ENCODE measurements at places on chromosomes 6 and 20.

GRCh38 chr6:636488-636887 is 20.4 kb downstream of the HUS1B start:
- no peak for DNase-seq

DNA sequence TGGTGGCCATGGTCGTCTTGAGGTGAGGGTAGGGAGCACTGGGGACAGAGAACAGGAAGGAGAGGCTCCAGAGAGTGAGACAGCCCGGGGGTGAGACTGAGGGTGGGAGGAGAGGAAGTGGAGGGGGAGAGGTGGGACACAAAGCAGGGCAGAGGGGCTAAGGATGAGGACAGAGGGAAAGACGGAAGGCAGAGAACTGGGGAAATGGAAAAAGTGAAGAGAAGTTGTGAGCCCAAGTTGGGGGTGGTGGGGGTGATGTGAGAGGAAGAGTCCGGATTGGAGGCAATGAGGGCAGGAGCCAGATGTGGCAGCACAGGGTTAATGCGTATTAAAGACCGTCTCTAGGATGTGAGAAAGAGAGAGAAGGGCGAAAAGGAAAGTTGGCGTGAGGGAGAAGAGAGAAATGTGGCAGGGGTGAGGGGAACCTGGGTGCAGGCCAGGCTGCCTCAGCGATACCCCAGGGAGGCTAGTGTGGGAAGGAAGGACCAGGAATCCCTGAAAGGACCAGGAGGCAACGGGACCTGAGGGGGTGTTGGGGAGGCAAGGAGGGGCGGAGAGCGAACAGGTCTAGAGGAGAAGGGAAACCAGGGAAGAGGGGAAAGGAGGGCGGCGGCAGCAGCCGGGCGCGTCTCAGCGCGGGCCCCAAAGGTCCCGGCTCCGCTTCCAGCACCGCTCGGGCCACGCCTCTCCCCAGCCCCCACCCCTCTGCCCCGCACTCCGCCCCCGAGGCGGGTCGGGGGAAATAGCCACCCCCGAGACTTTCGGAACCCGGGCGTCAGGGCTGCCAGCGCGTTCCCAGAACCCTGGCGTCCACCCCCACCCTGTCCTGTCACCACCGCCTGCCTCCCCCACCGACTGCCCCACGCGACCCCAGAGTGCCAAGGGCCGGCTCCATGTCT is at the start of gene PPP1R18:
PPP1R18 (minus strand) TSS at position 637 of the 899 bp plus-strand sequence; CDS start at position 10, 627 bp downstream.
- peak; percentile 76 for DNase-seq

GRCh38 chr6:43173591-43174262 is 2.7 kb downstream of the SRF start:
- no peak for DNase-seq

- DNase-seq: peak; percentile 26
Measured at GRCh38 chr20:48657426-48658197, 170.2 kb downstream of the PREX1 start.

DNA sequence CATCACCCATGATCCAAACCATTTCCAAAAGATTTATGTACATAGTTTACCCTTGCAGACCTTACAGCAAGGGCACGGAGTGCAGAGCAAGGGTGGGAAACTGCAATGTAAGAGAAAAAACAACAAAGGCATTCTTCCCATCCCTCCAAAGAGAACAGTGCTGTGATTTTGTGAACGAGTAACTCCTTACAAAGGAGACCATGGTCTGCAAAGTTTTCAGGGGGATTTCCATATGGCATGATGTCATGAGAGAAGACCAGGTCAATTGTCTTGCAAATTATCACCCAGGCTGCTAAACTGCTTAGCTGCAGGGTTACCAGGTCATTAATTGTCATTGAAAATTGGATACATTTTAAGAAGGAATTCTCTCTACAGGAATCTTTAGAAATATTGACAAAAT is 58.3 kb downstream of the LAMP5 start:
- DNase-seq: no peak

DNA sequence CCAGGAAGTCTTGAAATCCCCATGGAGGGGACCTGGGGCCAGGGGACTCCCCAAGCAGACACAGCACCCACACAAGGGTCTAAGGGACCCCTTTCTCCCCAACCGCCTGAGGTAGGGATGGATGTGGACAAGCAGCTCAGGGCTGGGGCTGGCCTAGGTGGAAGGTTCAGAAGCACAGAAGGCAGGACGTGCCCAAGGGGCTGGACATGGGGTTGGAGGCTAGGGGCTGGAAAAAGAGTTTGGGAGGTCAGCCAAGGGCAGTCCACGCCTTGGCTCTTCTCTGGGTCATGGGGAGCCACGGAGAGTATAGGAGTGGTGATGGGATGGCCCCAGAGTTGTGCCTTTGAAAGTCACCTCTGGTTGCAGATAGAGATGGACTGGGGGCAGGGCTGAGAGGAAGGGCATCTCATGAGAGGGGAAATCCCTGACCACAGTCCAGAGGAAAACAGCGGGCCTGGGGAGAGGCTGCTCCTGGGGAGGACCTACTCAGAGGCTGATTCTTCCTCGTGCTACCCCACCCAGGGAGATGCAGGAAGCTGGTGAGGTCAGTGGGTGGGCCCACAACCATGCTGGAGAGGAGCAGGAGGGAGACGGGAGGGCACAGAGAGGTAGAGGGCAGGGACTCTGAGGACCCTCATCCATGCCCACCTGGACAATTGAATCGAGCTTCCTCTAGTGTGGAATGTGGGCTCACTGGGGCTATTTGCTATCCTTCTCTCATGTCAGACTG is 2.5 kb upstream of the HSPA12B start:
- DNase-seq: no peak

GRCh38 chr6:100134297-100134696 is 140.3 kb upstream of the MCHR2 start:
- DNase-seq: no peak

DNA sequence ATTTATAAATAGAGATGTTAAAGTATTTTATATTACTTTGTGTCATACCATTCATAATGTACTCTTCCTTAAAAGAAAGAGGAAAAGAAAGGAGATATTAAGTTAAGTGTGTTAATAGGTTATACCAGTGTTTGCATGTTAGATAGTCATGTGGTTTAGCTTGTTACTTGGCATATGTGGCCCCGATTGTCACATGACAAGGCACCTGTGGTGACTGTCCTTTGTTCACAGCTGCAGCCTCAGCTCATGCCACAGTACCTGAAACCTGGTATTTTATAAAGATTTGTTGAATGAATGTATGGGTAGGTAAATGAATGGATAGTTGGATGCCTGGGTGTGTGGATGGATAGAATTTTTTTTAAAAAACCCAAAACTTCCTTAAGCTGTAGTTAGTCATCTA is 306.1 kb upstream of the FLRT3 start:
- DNase-seq: no peak

DNA sequence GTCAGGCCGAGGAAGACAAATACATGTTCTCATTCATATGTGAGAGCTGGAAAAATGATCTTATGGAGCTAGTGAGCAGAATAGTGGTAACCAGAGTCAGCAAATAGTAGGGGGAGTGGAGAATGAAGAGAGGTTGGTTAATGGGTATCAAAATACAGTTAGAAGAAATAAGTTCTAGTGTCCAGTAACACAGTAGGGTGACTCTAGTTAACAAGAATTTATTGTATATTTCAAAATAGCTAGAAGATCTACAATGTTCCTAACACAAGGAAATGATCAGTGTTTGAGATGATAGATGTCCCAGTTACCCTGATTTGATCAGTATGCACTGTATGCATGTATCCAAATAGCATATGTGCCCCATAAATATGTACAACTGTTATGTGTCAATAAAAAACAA is 128.4 kb downstream of the BCKDHB start:
- DNase-seq: no peak

- DNase-seq: no peak
Measured at GRCh38 chr6:17093686-17094085, 8.2 kb upstream of the STMND1 start.

DNA sequence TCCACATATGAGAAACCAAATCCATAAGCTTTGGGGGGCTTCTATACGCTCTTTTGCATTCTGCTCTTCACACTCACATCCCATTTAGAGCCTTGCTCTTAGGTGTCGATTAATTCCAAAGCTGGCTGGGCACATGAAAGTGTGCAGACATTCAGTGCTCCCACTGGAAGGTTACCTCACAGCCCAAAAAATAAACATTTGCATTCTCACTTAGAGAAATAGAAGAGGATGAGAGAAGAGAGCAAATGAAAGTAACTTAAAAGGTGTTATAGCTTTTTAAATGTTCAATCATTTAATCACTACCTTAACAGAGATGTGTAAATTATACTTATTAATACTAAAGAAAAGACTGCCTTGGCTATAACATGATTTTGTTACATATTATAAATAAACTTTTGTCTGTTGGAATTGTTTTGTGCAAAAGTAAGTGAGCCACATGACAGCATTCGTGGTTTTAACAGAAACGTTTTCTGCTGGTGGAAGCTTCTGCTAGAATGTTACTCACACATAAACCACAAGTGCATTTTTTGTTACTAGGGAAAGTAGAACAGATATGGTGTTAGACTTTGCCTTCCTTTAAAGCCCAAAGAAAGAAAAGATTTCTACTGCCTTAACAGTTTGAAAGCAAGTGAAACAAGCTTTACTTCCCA is 116.7 kb downstream of the SIM1 start:
- DNase-seq: no peak

DNA sequence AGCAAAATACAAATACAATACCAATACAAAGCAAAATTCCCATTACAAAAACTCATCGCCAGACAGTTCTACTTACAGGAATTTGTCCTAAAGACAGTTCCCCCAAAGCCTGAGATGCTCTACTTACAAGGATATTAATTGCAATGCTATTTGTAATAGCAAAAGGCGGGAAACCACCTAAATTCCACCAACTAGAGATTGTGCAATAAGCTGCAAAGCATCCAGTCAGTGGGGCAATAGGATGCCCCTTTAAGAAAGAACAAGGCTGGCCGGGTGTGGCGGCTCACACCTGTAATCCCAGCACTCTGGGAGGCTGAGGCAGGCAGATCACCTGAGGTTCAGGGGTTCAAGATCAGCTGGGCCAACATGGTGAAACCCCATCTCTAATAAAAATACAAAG is 39.1 kb downstream of the FAM209B start:
- no peak for DNase-seq

- DNase-seq: no peak
Measured at GRCh38 chr20:57620274-57620990, at the start of gene ZBP1. Gene ZBP1, minus strand, starts transcription at chr20:57620426. Its CDS starts 131 bp downstream, at chr20:57620295.

GRCh38 chr6:75169689-75170586 is 35.9 kb downstream of the COL12A1 start:
- no peak for DNase-seq

DNA sequence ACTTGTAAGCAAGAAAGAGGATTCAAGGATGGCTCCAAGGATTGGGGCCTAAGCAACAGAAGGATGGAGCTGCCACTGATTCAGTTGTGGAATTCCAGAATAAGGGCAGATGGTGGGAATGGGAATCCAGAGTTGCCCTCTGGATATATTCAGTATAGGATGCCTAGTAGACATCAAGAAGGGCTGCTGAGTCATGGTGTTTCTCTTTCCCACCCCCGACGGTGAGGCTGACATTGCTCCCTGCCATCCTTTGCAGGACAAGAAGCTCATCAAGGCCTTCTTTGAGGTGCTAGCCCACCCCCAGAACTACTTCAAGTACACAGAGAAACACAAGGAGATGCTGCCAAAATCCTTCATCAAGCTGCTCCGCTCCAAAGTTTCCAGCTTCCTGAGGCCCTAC is 11.2 kb upstream of the ZNF76 start:
- no peak for DNase-seq

GRCh38 chr20:31987744-31988143 is 19.8 kb downstream of the XKR7 start:
- no peak for DNase-seq

- no peak for DNase-seq
Measured at GRCh38 chr6:127946388-127946787, 45.5 kb upstream of the THEMIS start.

Measured in stimulated activated CD8-positive, alpha-beta memory T cell treated with anti-CD3 and anti-CD28 coated beads, Interleukin-7, amount 100 ng/mL, for 1 hour (primary cell).